T-helper 17 cell (primary cell): ENCODE measurements at places on chromosomes 16 and 17. TPM values are rescaled to one million over a fixed set of nuclear protein-coding genes. Genes with fewer than 3 reads are reported as not detected.

GRCh38 chr17:36937959-36938565, 787 bp downstream of the LHX1 start:
- DNase-seq, result no peak

GRCh38 chr17:35433075-35433894, 985 bp upstream of the SLFN12 start:
- no peak for DNase-seq

The MYCBPAP gene
- total RNA-seq, result 1.2 TPM

DNA sequence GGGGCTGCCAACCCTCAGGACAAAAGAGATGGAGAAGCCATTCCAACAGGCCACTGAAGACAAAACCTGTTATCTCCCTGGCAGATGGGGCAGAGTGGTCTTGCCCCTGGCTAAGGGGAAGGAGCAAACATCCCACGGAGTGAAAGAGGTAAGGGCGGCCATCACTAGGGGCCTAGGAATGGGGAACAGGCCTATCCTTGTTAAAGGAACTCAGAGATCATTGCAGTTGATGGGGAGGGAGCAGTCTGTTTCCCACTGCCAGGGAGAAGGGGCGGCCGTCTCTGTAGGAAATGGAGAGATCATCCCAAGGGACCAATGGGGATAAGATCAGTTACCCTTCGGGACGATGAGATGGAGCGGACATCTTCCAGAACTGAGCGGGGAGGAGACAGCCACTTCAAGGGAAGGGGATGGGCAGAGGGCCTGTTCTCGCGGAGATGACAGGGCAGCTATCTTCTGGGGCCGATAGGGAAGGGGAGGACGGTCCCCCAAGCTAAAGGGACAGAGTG, 581 bp upstream of the TMEM208 start:
- no peak for DNase-seq

GRCh38 chr17:79485991-79486390, 124.9 kb downstream of the RBFOX3 start:
- DNase-seq, result no peak

GRCh38 chr17:64084086-64084939, 45.6 kb downstream of the ERN1 start:
- DNase-seq, result no peak

The KCNJ2 gene
- not detected for total RNA-seq

The CDH8 gene
- not detected for total RNA-seq

The RNF40 gene
- 64.5 TPM for total RNA-seq

- DNase-seq, result no peak
Measured at GRCh38 chr17:44217738-44218343, 1.6 kb downstream of the UBTF start.

The NPIPB9 gene
- 1.4 TPM for total RNA-seq

DNA sequence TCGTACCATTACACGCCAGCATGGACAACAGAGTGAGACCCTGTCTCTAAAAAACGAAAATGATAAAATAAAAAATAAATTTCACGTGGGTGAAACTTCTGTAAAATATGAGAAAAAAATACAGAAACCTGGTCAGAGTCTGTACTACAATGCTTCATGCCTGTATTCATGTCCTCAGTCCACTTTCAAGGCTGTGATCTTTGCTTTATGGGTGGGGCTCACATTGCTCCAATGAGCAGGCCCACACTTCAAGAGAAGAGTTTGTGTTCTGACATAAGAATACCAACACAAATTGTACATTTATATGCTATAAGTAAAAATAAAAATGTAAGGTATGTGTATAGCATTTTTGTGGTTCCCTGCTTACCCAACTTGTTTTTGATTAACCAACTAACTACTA, 32.2 kb upstream of the ABCA3 start:
- no peak for DNase-seq

GRCh38 chr16:57749101-57749692, 13.6 kb downstream of the KATNB1 start:
- DNase-seq, result no peak

The LAT gene
- 193 TPM for total RNA-seq

GRCh38 chr17:31444026-31444425, 52.6 kb downstream of the RAB11FIP4 start:
- no peak for DNase-seq

- peak; percentile 63 for DNase-seq
Measured at GRCh38 chr17:40068917-40069750, 6.4 kb downstream of the THRA start.

The RBFOX1 gene
- total RNA-seq, result not detected

The ZNF646 gene
- total RNA-seq, result 17.0 TPM

The ACE gene
- total RNA-seq, result 11.6 TPM

The SLC13A2 gene
- total RNA-seq, result not detected

- DNase-seq, result no peak
Measured at GRCh38 chr16:2482708-2483534, 8.0 kb downstream of the TBC1D24 start.

DNA sequence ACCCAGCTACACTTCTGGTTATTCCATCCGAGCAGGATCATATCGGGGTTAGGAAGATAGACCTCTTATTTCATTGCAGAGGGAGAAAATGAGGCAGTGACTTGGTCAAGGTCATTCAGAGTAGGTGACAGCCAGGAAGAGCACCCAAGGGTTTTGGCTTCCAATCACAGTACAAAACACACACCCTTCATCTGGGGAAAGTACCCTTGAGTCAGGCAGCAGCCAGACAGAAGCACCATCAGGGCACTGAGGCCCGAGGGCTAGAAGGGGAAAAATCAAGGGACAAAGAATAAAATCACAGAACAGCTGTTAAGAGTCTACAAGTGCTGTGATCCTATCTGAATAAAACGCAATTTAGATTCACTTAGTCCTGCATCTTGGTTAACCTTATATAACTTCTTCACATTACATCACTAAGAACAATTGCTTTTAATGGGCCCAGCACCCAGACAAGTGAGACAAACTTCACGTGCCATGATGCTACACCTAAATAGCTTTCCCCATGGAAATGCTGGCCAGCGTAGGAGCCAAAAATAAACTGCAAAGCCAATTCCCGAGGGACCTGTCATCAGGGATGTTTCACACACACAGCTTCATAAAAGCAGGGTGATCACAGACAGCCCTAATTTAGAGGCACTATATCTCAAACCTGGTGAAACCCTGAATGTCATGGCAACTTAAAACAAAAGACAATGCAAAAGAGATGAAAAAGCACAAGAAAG, 4.9 kb downstream of the UBE2O start:
- no peak for DNase-seq

DNA sequence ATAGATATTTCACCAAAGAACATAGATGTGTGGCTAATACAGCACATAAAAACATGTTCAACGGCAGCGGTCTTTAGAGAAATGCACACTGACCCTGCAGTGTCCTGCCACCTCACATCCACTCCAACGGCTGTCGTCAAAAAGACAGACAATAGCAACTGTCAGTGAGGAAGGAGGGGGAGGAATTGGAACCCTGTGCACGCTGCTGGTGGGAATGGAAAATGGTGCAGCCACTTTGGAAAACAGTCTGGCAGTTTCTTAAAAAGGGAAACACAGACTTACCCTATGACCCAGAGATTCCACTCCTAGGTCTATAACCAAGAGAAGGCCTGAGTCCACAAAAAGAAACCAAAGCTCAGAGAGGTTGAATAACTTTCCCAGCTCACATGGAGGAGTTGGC, 7.7 kb downstream of the CEP295NL start:
- DNase-seq, result no peak
